ENCODE measurements at places on chromosomes 12 and 14.
A peak's percentile ranks its signal among the peaks of the same experiment; 100 is the strongest.

- peak; percentile 78 for DNase-seq
Measured at GRCh38 chr14:65006261-65006721, 19.6 kb downstream of the FNTB start.

DNA sequence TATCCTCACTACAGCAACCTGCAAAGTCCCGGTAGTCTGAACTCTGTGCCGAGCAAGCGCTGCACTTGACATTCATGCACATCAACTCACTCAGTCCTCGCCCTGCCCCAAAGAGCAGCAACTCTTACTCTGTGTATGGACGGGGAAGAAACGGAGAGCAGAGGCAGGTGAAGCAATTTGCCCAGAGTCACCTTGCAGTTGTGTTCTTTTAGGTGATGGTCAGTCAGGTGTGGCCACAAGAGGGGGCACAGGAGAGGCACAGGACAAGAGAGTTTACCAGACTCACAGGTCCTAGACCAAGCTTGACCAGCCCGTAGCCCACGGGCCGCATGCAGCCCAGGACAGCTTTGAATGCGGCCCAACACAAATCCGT is 39.1 kb downstream of the TSPAN11 start:
- DNase-seq, result no peak

GRCh38 chr12:121373755-121374154 is 21.5 kb upstream of the ANAPC5 start:
- DNase-seq, result no peak

DNA sequence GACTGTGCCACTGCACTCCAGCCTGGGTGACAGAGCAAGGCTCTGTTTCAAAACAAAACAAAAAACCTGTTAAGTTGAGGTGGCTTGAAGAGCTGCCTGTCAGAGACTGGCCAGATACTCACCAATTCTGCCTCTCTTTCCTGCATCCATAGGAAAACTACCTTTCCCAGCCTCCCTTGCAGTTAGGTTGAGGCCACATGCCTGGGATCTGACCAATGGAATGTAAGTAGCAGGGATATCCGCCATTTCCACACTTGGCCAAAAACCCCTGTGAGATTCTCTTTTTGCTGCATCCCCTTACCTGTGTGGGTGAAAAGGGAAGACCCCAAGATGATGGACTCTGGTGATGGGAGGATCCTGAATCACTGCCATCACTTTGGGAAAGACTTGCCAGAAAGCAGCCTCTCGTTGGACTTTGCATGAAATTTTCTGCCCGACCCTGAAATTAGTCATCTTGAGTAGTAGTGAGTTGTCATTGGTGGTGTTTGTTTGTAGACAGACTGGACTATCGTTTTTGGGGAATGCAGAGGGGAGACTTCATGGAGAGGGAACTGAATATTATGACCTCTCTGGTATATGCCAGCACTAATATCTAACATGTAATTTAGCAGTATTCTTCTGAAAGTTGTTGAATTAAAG is 14.0 kb downstream of the GPR68 start:
- DNase-seq, result peak; percentile 75

Measured in Daoy (cell line).